ENCODE measurements at places on chromosomes 2 and 18. TPM values are rescaled to one million over a fixed set of nuclear protein-coding genes. Genes with fewer than 3 reads are reported as not detected.

Gene ELMOD3
- total RNA-seq: 18.7 TPM

Gene TUBA4A
- 1.5 TPM for total RNA-seq

Gene GPD2
- total RNA-seq: 165 TPM

Gene ACKR3
- not detected for total RNA-seq

Gene LHCGR
- not detected for total RNA-seq

Gene ZNF396
- total RNA-seq: 2.1 TPM

Gene CNGA3
- total RNA-seq: not detected

Gene C1D
- 25.1 TPM for total RNA-seq

Gene IL36G
- not detected for total RNA-seq

Gene MARS2
- total RNA-seq: 10.9 TPM

All from melanocyte of skin (primary cell).